ENCODE measurements at places on chromosomes 5 and 9. TPM values are rescaled to one million over a fixed set of nuclear protein-coding genes. Genes with fewer than 3 reads are reported as not detected.

DNA sequence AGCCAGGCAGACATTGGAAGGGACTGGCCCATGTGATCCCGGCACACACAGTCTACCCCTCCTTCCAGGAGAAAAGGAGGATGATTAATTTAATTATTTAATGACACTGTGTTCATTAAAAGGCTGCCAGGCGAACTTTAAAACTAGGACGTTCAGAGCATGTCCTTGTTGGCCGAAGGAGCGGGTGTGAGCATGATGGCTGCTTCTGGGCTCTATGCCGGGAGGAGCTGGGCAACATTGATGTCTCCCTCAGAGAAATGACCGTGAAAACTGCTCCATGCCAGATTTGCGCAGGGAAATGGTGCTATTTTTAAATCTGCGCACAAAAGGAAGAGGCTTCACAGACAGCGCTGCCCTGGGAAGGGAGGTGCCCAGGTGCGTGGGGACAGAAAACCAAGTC is 284.9 kb upstream of the IRX4 start:
- no peak for ATAC-seq

- peak; percentile 16 for ATAC-seq
Measured at GRCh38 chr5:73812457-73812856, 186.5 kb downstream of the ARHGEF28 start.

GRCh38 chr9:112032009-112032408 is 135.4 kb downstream of the UGCG start:
- ATAC-seq: peak; percentile 37

DNA sequence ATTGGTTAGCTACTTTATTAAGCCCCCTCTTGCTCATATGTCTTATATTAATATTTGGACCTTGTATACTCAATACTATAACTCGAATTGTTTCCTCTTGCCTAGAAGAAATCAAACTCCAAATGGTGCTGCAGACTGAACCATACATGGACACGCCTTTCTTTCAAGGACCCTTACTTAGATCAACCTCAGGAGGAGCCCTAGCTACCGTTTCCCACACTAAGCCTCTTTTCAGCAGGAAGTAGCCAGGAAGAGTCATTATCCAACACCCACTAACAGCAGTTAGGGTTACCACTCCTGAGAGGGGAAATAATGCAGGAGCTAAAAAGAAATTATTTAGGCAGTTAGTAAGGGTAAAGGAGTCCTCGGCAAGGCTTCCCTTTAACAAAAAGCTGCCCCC is 243.8 kb upstream of the PUM3 start:
- ATAC-seq: no peak

DNA sequence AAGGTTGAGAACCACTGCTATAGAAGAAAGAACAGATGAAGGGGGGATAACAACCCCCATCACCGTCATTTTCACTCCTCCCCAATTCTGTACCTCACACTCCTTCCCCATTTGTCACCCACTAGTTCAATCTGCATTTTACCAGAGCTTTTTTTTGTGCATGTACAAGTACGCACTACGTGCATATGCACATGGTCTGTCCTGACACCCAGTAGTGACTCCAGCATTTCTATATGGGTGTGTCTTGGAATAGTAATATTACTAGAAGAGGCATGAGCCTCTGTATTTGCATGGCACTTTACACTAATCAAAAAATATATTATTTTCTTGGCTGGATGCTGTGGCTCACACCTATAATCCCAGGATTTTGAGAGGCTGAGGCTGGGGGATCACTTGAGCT is 38.7 kb downstream of the NIM1K start:
- no peak for ATAC-seq

DNA sequence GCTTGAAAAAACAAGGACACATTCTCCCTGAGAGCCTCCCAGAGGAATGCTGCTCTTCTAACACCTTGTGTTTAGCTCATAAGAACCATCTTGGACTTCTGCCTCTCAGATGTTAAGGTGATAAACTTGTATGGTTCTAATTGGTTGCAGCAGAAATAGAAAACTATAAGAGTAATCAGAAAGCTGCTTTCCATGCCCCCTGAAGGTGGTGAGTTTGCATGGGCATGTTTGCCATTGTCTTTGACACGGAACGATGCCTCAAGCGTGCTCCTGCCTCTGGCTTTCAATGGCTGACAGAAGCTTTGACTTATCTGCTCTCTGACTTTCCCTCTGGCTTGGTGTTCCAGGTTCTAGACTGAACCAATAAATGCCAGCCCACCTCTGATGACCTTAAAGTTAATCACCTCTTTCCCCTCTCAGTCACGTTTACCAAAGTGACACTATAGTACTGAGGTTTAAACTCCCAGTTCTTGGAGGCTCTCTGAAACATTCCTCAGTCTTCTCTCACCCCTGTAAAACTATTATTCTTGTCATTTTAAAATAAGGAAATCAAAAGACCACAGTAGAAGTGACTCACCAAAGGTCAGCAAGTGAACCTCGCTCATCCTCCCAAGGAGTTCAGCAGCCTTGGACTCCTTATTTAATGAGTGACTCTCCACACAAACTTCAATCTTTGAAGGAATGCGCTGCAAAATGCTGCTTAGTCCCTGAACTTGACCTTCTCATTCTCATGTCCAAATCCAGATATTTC is 103.6 kb downstream of the PIK3R1 start:
- no peak for ATAC-seq

DNA sequence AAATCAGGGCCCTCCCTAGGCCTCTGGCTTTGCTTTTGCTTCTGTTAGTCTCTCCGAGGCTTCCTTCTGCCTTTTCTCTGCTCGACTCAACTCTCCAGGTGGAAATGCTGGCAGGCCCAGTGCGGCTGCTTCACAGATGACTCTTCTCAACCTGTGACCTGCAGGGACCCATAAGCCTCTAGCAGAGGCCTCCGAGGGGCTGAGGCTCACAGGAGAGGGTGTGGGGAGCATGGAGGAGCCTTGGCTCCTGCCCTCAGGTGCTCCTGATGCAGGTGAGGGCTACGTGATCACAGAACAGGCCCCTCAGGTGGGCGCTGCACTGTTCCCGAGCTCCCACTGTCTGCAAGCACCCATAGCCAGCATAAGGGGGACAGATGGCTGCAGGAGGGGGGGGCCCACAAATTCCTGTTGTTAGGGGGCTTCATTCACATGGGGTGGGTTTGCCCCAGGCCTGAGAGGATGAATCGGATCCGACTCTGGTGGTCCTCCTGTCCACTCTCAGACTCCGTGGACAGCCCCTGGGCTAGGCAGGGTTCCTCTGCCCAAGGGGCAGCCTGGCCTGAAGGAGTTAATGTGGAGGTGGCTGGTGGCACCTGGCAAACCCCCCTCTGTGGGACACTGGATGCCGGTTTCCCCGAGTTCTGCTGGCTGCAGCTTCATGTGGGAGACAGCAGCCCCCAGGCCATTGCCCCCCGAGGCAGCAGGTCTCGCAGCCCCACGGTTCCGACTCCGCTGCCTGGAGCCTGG is 10.9 kb upstream of the FCN2 start:
- ATAC-seq: no peak

DNA sequence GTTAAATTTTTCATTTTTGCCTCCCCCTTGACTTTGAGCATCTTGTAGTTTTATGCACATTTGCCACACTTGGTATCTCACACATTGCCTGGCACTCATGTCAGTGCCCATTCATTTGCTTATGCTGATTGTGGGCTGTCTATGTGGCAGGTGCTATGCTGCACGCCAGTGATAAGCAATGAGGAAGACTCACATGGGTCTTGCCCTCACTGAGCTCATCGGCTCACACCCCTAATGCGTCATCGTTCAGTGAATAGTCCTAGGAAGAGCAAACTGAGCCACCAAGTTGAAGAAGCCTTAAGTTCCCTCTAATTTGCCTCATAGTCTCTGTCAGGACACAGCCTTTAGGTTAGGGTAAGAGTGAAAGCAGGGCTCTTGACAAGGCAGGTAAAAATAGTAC is 209.4 kb upstream of the IL12B start:
- no peak for ATAC-seq

GRCh38 chr9:122866079-122866478 is 37.7 kb upstream of the PDCL start:
- ATAC-seq: no peak

DNA sequence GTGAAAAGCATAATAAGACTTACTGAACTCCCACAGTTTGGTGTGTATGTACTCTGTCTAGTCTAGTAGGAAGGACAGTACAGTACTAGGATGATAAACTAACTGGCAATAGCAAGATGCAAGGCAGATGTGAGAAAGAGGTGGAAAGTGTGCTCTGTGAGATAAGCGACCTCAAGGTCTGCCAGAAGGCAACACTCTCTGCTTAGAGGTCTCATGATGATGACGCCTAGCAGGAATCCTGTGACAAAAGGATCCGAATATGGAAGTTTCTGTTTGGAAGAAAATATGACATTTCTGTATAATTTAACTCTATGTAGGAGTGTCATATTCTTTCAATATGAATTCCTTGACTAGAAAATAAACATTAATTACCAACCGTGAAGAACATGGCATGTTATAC is 112.2 kb downstream of the PLPPR1 start:
- no peak for ATAC-seq

- ATAC-seq: no peak
Measured at GRCh38 chr9:77987880-77988525, 43.6 kb downstream of the GNAQ start.

DNA sequence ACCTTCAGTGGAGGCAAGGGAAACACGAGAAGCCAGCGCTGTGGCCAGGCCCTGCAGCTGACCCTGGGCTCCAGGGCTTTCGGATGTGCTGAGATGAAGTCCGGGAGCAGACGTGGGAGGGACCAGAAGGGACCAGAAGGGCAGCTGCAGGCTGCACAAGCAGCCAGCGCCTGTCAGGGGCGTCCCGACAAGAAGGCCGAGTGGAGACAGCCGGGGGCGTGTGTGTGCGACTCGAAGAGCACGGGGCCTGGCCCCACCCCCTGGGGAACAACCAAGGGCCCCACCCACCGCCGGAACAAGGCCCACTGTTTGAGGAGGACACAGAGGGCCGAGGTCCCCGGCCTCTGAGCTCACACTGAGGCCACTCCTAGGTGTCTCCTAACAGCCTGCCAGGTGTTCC is 31.4 kb downstream of the SLC12A7 start:
- ATAC-seq: no peak

DNA sequence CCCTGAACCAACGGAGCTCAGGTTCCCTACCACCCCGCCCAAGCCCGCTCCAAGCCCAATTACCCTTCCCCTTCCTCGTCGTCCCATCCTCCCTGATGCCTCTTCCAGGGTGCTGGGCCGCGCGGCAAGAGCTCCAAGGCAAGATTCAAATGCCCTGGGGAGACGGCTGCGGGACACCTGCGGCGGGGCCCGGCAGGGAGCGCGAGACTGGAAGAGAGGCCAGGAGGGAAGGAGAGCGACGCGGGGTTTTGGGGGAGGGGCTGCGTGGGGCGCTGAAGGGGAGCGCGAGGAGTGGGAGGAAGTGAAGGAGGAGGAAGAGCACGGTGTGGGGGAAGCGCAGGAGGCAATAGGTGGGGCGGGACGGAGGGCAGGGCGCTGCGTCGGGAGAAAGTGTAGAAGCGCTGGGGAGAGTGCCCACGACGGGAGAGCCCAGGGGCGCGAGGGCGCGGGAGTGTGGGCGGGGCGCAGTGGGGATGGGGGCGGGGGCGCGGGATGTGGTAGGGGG is 975 bp upstream of the NXNL2 start:
- peak; percentile 4 for ATAC-seq

- peak; percentile 71 for ATAC-seq
Measured at GRCh38 chr9:6757132-6757455, 679 bp upstream of the KDM4C start.

- ATAC-seq: no peak
Measured at GRCh38 chr5:132475987-132476875, 14.3 kb downstream of the IRF1 start.

The DOCK8 gene
- total RNA-seq: 11.4 TPM

The IL3 gene
- not detected for total RNA-seq

The TMEM203 gene
- 24.8 TPM for total RNA-seq

The SH3GL2 gene
- total RNA-seq: not detected

The DIRAS2 gene
- total RNA-seq: not detected

The GPR151 gene
- not detected for total RNA-seq

The PCDH12 gene
- total RNA-seq: 0.40 TPM

The TTF1 gene
- 6.9 TPM for total RNA-seq

Data from esophagus mucosa (tissue), 1 donor.